Activated CD4-positive, alpha-beta T cell treated with anti-CD3 and anti-CD28 coated beads, Interleukin-2, amount 10 ng/mL, durations not matched to agents 7 days and 5 days (primary cell): ENCODE measurements at places on chromosomes 1 and 21.

DNA sequence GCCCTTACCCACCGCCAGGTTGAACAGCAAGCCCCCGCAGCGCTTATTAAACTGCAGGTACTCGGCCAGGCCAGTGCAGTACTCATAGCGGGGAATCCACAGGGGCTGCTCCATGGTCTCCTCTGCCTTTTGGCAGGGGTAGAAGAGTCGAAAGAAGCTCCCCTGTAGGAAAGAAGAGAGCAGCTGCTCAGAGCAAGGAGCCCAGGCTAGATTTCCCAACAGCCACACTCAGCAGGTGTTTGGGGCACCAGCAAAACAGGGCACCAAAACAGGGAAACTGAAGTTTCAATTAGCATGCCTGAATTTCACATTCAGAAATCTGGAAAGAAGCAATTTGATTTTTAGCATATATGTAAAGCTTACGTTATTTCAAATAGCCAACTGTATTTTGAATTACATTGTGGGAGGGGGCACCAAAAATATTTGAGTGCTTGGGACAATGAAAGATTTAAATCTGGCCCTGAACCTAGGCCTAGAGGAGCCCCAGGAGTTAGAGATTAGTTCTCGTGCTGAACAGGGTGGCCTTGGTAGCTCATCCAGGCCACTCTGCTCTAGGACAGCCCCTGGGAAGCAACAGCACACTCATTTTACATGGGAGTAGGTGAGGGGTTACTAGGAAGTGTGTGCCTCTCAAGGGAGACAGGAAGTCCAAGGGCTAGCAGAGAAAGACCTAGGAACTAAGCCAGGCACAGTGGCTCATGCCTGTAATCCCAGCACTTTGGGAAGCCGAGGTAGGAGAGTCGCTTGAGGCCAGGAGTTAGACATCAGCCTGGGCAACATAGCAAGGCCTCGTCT lies 8.2 kb downstream of the PAFAH2 start:
- peak overlapping the region; percentile 82 for H3K4me3 ChIP-seq
- peaks cover 25% of the 10 kb centered on the region for H3K36me3 ChIP-seq
- no peak for DNase-seq
- peak overlapping the region; percentile 84 for H3K27ac ChIP-seq

- no peak overlapping the region for H3K4me3 ChIP-seq
- peaks cover 17% of the 10 kb centered on the region for H3K27me3 ChIP-seq
- DNase-seq = no peak
- no peaks in the 10 kb centered on the region for H3K36me3 ChIP-seq
- no peaks in the 10 kb centered on the region for H3K4me1 ChIP-seq
Observed at GRCh38 chr1:35680271-35680670, 38.4 kb downstream of the C1orf216 start.

DNA sequence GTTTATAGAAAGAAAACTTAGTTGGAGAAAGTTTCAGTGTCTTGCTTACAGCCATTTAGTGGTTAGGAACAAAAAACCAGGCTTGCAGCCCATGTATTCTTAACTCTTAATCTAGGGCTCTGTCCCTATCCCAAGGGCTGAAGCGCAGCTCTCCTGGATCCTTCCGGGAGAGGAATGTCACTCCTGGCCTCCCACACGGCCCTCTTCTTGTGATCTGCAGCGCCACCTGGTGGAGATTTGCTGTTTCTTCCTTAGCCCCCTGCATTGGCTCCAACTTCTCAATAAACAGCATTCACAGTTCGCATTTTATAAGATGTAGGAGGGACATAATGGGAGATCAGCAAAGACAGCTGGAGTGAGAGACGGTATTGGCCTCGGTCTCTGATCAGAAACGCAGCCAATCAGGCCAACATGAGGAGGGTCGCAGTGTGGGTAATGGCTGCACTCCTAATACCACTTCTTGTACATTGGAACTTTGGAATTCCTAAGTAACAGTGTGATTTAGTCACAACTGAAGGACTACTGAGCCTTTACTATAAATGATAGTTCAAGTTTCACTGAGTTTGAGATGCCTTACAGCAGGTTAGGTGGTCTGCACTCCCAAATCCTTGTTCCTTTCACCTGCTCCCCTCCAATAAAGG lies 283.4 kb downstream of the ASTN1 start:
- no peaks in the 10 kb centered on the region for H3K36me3 ChIP-seq
- no peaks in the 10 kb centered on the region for H3K27me3 ChIP-seq
- H3K4me1 ChIP-seq = no peaks in the 10 kb centered on the region
- H3K4me3 ChIP-seq = no peak overlapping the region
- peak; percentile 55 for DNase-seq

DNA sequence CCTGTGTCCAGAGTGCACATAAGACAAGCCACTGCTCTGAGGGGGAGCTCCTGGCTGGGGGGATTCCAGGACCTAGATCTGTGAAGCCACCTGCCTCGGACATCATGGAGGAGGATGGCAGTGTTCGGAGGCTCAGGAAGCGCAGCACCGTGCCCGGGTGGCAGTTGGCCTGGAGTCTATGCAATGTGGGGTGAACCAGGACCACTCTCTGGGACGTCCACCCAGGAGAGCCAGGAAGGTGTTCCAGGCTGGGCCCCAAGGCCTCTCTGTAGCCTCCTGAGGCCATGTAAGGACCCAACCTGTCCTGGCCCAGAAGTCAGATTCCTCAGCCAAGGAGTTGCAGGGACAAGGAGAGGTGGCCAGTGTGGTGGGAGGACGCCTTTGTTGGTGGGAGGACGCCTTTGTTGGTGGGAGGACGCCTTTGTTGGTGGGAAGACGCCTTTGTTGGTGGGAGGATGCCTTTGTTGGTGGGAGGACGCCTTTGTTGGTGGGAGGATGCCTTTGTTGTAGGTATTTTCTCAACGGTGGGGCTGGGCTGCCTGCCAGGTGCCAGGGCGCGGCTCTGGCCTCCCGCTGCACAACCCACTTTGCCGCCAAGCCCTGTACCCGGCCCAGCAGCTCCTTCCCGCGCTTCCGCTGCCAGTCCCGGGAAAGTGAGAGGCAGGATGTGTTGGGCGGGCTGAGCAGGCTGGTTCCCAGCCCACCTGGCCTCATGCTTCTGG lies 30.6 kb upstream of the BMP8B start:
- H3K27me3 ChIP-seq = peaks cover 2% of the 10 kb centered on the region
- H3K4me3 ChIP-seq = no peak overlapping the region
- H3K27ac ChIP-seq = no peak overlapping the region
- no peaks in the 10 kb centered on the region for H3K36me3 ChIP-seq
- no peak for DNase-seq
- H3K4me1 ChIP-seq = peaks cover 9% of the 10 kb centered on the region

DNA sequence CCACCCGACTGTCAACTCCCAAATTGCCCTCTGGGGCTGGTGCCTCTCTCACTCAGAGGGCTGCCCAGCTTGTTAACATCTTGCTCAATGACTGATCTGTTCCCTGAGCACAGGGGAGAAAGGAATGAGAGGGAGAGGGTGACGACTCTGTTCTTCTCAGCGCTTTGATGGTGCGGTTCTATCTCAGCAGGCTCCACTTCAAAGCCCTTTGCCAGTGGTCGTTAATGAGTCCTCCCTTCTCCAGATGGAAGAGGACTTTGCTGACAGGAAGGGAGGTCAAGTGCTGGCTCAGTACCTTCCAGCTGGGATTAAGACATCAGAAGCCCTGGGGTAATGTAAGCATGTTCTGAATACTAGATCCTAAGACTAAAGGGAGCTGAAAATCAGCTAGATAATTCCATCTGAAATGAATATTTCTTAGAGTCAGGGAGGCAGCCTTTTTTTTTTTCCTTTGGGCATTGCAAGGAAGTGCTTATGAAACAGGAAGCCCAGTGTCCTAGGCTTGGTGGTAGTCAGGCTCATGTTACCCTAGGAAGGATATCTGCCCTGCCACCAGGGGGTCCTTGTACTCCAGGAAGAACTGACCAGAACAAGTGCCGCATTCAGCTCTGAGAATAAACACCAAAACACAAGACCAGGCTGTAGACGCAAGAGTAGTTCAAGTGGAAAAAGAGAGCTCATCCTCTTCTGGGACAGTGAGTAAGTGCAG lies 4.7 kb downstream of the FMOD start:
- H3K27me3 ChIP-seq = peaks cover 19% of the 10 kb centered on the region
- H3K4me1 ChIP-seq = peaks cover 9% of the 10 kb centered on the region
- H3K36me3 ChIP-seq = no peaks in the 10 kb centered on the region
- no peak for DNase-seq
- H3K4me3 ChIP-seq = no peak overlapping the region
- no peak overlapping the region for H3K27ac ChIP-seq

GRCh38 chr1:198986442-198986841 lies 347.6 kb downstream of the PTPRC start:
- DNase-seq = no peak
- no peak overlapping the region for H3K27ac ChIP-seq
- no peak overlapping the region for H3K4me3 ChIP-seq

DNA sequence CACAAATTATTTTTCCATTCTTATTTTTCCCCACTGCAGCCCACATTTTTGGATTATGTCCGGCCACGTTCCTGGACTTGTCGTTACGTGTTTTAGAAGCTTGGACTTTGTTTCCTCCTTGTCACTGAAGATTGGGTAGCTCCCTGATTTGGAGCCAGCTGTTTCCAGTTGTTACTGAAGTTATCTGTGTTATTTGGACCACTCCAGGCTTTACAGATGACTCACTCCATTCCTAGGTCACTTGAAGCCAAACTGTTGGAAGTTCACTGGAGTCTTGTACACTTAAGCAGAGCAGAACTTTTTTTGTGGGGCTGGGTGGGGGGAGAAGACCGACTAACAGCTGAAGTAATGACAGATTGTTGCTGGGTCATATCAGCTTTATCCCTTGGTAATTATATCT lies 12.2 kb upstream of the AXDND1 start:
- no peaks in the 10 kb centered on the region for H3K27me3 ChIP-seq
- no peak overlapping the region for H3K4me3 ChIP-seq
- DNase-seq = no peak
- H3K4me1 ChIP-seq = peaks cover 2% of the 10 kb centered on the region
- H3K27ac ChIP-seq = no peak overlapping the region

DNA sequence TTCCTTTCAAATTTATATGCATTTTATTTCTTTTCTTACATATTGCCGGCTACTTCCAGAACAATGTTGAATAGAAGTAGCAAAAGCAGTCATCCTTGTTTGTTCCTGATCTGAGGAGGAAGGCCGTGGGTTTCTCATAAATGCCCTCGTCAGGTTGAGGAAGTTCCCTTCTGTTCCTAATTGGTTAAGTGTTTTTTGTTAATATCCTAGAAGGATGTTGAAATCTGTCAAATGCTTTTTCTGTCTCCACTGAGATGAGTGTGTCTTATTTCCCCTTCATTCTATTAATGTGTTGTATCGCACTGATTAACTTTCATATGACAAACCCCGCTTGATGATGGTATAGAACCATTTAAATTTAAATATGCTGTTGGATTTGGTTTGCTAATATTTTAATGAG lies 15.4 kb downstream of the TTLL10 start:
- no peak for DNase-seq
- no peak overlapping the region for H3K27ac ChIP-seq
- no peaks in the 10 kb centered on the region for H3K4me1 ChIP-seq

- no peak overlapping the region for H3K27ac ChIP-seq
- H3K36me3 ChIP-seq = no peaks in the 10 kb centered on the region
- no peak for DNase-seq
- no peaks in the 10 kb centered on the region for H3K27me3 ChIP-seq
- peaks cover 9% of the 10 kb centered on the region for H3K4me1 ChIP-seq
Observed at GRCh38 chr21:38349111-38349746, 92.4 kb downstream of the KCNJ15 start.

GRCh38 chr1:173205146-173206051 lies 1.7 kb downstream of the TNFSF4 start:
- H3K4me3 ChIP-seq = peak overlapping the region; percentile 65
- peaks cover 46% of the 10 kb centered on the region for H3K4me1 ChIP-seq
- peaks cover 13% of the 10 kb centered on the region for H3K27me3 ChIP-seq
- peak; percentile 52 for DNase-seq
- H3K27ac ChIP-seq = peak overlapping the region; percentile 80

DNA sequence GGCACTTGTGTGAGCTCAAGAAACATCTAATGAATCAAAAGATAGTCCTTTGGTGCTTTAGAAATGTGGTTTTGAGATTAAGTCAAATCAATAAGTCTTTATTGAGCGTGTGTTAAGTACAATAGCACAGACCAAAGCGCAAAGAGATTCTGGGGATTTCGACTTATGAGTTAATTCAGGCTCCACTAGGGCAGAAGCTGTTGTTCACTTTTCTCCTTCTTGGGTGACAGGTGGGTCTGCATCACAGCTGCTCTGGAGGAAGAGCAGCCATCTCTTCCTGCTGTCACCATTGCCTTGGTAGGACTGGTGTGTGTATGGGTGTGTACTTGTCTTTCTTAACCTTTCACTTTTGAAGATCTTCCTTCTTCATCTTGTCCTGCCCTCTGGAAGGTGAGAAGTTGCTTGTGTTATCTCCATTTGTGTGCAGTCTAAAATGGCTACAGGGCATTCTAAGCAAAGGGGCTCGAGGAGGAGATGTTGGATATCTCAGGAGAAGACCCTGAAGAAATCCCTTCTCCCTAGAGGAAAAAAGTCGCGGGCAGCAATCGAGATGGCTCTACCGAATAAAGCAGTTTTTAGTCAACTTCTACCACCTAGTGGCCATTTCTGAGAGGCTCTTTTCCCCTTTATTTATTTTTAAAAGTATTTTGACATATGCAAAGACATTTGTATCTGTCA lies 22.9 kb upstream of the DISC1 start:
- peak; percentile 54 for DNase-seq
- H3K27ac ChIP-seq = peak overlapping the region; percentile 88
- H3K4me1 ChIP-seq = peaks cover 18% of the 10 kb centered on the region
- H3K4me3 ChIP-seq = peak overlapping the region; percentile 88
- no peaks in the 10 kb centered on the region for H3K36me3 ChIP-seq
- peaks cover 12% of the 10 kb centered on the region for H3K27me3 ChIP-seq

DNA sequence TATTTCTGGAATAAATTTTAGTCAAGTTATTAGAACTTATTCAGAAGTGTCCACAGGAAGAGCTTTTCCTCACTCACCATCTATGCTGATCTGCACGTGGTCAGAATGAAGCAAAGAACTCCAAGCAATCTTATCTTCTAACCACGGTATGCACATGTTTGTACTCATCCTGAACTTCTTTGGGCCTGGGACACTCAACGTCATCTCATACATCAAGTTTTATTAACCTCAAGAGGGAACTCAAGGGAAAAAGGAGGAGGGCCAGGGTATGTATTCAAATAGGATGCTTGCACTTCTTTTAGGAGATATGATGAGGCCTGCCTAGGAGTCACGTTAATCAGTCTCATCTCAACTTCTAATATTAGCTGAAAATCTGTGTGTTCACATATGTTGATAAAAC lies 142.5 kb downstream of the C1orf94 start:
- no peak overlapping the region for H3K4me3 ChIP-seq
- no peaks in the 10 kb centered on the region for H3K36me3 ChIP-seq
- DNase-seq = no peak
- no peaks in the 10 kb centered on the region for H3K4me1 ChIP-seq
- no peak overlapping the region for H3K27ac ChIP-seq

DNA sequence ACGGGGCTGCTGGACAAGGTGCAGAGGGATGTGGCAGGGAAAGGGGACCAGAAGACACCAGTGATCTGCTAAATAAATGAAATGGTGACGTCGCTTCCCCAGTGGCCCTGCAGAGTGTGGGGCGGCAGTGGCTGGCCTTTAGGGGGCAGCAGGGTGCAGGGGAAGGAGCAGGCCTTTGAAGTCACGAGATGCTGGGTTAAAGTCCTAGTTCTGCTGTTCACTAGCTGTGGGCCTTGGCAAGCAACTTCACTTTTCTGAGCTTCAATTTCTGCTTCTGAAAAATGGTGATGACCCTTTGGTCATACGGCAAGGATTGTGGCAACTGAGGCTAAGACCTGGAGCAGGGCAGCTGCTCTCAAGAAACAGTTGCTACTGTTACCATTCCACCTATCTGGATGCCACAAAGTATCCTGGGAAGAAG lies 9.2 kb upstream of the GALE start:
- peak; percentile 89 for DNase-seq
- H3K4me3 ChIP-seq = no peak overlapping the region

GRCh38 chr1:41360786-41361494 lies at the start of gene FOXO6:
Gene FOXO6, plus strand, starts transcription at chr1:41361434.
- peak within 1 kb of the TSS; percentile 67 for H3K4me3 ChIP-seq
- DNase-seq = peak; percentile 94
- no peaks in the 10 kb centered on the region for H3K36me3 ChIP-seq
- H3K27me3 ChIP-seq = peaks cover 46% of the 10 kb centered on the region
- no peak within 1 kb of the TSS for H3K27ac ChIP-seq
